ENCODE measurements at places on chromosomes 13 and 19.
A peak's percentile ranks its signal among the peaks of the same experiment; 100 is the strongest.

- no peak for DNase-seq
Measured at GRCh38 chr19:38806371-38806770, 6.4 kb downstream of the LGALS4 start.

DNA sequence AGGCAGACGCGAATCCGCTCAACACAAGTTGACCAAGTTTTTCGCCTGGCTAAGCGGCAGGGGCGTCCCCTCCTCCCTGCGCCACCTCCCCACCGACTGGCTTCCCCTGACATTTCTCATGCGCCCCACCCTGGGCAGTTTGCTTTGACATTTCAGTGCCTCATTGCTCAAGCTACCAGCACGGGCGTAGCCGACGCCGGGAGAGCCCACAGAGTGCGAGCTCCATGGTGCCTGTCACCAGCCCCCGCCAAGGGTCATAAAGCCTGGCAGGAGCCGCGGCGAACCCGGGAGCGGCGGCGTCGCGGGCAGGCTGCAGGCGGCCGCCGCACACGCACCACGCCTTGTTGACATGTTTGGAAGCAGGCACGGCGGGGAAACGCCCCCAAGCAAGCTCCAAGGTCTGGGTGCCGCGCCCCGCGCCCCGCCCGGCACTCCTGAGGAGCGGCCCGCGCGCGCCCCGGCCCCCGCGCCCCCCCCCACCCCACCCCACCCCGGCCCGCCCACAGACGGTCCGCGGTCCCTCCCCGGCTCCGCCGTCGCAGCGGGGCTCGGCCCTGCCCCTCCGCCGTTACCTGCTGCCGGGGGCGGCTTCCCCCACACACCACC, 601 bp downstream of the FBXL3 start:
- DNase-seq, result peak; percentile 84

GRCh38 chr13:76885203-76886004, 801 bp downstream of the KCTD12 start:
- DNase-seq, result peak; percentile 47

DNA sequence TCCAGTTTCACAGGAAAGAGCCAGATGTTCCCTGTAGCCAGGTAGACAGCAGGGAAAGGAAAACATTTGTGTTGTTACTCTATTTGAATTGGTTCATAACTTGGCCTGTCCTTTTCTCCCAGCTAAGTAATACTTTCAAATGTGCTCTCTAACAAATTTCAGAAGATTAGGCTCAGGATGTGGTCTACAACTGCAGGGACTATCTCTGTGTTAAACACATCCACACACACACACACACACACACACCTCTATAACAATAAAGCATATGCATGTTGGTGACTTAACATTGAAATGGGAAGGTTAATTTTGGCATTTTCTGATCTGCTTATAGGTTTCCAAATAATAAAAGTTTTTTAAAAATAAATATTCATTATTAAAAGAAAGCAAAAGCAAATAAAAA, 316.0 kb upstream of the ARGLU1 start:
- DNase-seq, result no peak

DNA sequence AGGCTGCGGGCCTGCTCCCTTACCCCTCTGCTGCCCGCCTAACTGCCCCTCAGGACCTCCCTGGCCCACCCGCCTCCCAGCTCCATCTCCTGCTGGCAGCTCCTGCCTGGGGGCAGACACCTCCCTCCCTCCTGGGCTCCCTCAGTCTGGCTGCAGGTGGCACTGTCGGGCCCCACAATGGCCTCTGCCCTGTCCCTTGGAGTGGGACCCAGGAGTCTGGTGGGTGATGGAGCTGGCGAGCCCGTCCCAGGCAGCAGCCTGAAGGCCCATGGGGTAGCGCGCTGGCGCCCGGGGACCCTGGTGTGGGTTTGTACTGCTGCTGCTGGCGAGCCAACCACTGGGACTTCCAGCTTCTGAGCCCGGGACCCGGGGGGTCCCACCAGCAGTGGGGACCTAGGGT, 83.6 kb downstream of the KDM4B start:
- DNase-seq, result no peak

DNA sequence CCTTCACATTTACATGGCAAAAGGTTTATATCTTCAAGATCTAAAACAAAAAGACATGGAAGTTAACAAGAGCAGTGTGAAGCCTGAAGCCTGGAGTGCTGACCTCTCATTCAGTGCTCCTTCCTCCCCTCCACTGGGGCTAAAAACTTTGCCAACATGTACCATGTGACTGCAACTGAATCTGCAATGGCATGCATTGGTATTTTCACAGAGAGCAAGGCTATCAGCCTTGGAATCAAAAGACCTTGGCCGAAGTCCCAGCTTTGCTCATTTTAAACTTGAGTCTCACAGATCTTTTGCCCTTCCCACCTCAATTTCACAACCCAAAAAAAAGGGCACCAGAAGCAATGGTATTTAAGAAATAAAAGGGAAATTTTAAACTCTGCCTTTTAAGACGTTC, 325.1 kb downstream of the DCT start:
- no peak for DNase-seq

- DNase-seq, result peak; percentile 59
Measured at GRCh38 chr19:48896191-48896720, 2.3 kb downstream of the TULP2 start.

GRCh38 chr13:23268441-23268840, 87.7 kb downstream of the SGCG start:
- DNase-seq, result no peak

DNA sequence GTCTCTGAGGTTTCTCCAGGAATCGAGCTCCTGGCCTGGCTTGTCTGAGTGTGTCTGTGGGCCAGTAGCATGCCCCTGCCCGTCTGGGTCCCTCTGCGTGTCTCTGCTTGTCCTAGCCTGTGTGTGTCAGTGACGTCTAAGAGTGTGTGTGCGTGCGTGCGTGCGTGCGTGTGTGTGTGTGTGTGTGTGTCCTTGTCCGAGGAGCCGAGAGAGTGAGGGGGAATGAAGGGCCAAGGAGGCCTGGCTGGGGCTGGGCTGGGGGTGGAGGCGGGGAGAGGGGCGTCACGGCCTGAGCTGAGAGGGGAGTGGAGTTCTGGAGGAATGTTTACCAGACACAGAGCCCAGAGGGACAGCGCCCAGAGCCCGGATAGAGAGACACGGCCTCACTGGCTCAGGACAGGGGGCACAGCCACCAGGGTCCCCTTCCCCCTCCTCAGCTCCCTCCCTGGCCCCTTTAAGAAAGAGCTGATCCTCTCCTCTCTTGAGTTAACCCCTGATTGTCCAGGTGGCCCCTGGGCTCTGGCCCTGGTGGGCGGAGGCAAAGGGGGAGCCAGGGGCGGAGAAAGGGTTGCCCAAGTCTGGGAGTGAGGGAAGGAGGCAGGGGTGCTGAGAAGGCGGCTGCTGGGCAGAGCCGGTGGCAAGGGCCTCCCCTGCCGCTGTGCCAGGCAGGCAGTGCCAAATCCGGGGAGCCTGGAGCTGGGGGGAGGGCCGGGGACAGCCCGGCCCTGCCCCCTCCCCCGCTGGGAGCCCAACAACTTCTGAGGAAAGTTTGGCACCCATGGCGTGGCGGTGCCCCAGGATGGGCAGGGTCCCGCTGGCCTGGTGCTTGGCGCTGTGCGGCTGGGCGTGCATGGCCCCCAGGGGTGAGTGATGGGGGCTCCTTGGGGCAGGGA, at the start of gene AXL:
TSS of gene AXL (plus strand) at position 609 of the 893 bp plus-strand sequence. CDS start at position 779, 170 bp downstream.
- no peak for DNase-seq

- DNase-seq, result peak; percentile 15
Measured at GRCh38 chr19:55398200-55398925, 9.2 kb downstream of the UBE2S start.

DNA sequence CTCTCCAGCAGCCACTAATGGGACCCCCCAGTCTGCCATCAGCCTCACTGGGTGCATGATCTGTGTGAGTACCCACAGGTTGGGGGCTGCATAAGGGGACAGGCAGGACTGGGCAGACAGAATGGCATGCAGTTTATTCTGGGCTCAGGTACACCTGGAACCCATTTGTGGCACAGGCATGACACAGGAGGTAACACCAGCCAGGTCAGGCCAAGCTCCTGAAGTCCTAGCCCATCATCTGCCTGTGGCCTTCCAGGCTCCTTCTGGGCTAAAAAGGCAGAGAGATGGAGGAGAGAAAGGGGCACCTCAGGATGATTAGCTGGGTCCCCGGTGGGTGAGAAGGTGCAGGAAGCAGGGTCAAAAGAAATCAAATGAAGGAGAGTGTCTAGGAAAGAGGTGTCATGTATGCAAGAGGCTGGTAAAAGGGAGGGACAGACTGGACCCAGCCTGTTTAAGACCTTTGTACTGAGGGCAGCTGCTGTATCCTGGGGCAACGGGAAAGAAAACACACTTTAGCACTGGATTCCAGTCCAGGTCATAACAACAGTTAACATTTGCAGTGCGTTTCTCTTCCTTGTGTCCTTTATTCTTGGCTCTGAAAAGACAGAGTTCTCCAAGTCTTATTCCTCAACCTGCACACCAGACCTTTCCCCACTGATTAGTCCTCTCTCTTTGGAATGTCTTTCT, 20.2 kb upstream of the DGKH start:
- DNase-seq, result no peak

GRCh38 chr19:33316541-33317264, 14.4 kb upstream of the CEBPA start:
- no peak for DNase-seq

- no peak for DNase-seq
Measured at GRCh38 chr19:30358319-30358718, 13.9 kb upstream of the ZNF536 start.

GRCh38 chr19:31231237-31231636, 118.0 kb downstream of the TSHZ3 start:
- no peak for DNase-seq

- no peak for DNase-seq
Measured at GRCh38 chr19:40571005-40571318, 5.7 kb upstream of the SHKBP1 start.

DNA sequence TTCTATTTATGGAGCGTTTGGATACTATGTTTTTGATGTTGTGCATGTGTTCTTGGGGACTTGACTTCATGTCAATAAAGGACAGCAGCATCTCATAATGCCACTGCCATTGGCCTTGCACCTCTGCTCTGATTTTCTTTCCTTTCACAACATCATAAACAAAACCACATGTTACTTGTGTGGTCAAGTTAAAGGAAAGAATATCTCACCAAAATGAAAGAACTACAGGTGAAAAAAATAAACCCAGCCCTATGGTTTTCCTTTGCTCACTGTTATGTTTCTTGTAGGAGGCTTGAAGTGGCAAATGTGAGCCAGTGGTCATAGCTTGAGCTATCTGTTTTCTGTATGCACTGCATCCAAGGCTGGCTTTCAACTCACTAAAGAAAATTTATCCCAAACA, 240.4 kb downstream of the KCNRG start:
- DNase-seq, result peak; percentile 47

DNA sequence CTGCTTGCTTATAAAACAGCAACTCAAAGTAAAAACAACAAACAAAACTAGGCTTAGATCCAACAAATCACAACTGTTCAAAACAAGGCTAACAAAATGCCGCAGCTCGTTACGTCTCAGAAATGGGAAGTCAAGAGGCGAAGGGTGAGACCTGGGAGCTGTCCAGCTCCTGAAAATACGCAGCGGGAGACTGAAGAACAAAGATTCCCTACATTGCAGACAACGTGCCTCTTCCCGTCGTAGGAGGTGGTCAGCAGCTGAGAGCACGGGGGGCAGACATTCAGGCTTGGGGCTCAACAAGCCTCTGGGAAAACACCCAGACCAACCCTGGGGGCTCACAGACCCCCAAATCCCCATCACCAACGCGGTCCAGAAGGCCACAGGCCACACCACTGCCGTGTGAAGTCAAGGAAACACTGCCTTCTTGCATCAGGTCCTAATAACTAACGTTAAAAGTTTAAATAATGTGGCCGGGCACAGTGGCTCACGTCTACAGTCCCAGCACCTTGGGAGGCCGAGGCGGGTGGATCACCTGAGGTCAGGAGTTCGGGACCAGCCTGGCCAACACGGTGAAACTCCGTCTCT, 13.5 kb downstream of the PLPP2 start:
- DNase-seq, result no peak

GRCh38 chr19:34731019-34731829, 2.8 kb upstream of the ZNF181 start:
- no peak for DNase-seq

- no peak for DNase-seq
Measured at GRCh38 chr13:113663934-113664333, 3.1 kb upstream of the GRK1 start.

DNA sequence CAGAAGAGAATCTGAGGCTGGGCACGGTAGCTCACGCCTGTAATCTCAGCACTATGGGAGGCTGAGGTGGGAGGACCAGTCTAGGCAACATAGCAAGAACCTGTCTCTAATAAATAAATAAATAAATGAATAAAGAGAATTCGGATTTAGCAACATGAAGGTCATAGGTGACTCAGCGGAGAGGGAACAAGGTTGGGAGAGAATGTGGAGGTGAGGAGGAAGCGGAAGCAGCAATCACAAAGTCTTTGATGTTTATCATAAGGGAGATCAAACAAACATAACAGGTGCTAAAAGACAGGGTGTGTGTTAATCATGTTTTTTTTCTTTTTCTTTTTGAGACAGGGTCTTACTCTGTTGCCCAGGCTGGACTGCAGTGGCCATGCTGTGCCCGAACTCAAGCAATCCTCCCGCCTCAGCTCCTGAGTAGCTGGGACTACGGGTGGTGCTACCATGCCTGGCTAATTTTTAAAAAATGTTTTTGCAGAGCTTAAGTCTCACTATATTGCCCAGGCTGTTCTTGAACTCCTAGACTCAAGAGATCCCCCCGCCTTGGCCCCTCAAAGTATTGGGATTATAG, 16.3 kb downstream of the PBX4 start:
- peak; percentile 72 for DNase-seq

- DNase-seq, result no peak
Measured at GRCh38 chr13:113655346-113656002, 2.5 kb downstream of the ATP4B start.

- DNase-seq, result no peak
Measured at GRCh38 chr19:50435221-50435620, 2.5 kb downstream of the MYBPC2 start.

- no peak for DNase-seq
Measured at GRCh38 chr13:49756263-49756662, 36.2 kb downstream of the KPNA3 start.

DNA sequence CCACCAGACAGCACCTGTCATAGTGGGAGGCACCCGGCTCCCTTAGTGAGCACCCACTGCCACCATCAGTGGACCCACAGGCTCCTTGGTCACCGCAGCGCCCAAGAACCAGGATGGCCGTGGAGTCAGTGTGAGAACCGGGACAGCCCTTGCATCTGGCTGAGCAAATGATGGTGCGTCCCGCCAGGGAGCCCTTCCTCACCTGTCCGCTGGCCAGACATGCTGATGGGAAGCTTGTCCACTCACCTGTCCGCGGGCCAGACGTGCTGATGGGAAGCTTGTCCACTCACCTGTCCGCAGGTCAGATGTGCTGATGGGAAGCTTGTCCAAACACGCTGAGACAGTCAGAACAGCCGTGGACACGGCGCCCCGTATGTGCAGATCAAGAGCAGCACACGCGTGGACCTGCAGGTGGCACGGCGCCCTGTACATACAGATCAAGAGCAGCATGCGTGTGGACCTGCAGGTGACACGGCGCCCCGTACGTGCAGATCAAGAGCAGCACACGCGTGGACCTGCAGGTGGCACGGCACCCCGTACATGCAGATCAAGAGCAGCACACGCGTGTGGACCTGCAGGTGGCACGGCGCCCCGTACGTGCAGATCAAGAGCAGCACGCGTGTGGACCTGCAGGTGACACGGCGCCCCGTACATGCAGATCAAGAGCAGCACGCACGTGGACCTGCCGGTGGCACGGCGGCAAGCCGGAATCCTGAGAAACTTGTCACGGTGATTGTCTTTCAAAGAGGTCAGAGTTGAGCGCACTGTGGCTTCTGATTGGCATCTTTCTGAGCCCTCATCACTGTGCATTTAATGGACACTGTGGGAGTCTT, 40.7 kb upstream of the DCUN1D2 start:
- DNase-seq, result no peak

Measured in CD4-positive, alpha-beta T cell treated with Interleukin-10 for 1 hour (primary cell).